Activated CD8-positive, alpha-beta T cell treated with anti-CD3 and anti-CD28 coated beads for 36 hours (primary cell): ENCODE measurements at places on chromosomes 5 and 9.
A peak's percentile ranks its signal among the peaks of the same experiment; 100 is the strongest.

- DNase-seq = peak; percentile 3
Observed at GRCh38 chr9:15837079-15837679, 284.3 kb downstream of the CCDC171 start.

- no peak for DNase-seq
Observed at GRCh38 chr5:10668697-10669096, 92.3 kb downstream of the DAP start.

DNA sequence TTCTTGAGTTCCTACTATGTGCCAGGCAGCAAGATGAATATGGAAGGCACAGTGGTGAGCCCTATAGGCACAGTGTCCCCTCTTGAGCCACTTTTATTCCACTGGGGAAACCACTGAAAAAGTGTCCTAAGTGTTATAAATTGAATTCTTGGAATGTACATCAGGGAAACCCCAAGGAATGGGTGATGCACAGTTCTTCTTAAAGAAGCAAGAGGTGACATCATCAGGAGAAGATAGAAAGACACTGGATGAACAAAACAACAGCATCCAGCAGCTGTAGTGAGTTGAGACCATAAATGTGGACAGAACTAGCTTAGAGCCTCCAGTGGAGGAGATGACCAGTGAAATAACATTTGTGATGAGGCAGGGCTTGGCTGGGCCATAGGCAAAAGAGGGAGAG, 199.2 kb upstream of the ANKRD55 start:
- no peak for DNase-seq

DNA sequence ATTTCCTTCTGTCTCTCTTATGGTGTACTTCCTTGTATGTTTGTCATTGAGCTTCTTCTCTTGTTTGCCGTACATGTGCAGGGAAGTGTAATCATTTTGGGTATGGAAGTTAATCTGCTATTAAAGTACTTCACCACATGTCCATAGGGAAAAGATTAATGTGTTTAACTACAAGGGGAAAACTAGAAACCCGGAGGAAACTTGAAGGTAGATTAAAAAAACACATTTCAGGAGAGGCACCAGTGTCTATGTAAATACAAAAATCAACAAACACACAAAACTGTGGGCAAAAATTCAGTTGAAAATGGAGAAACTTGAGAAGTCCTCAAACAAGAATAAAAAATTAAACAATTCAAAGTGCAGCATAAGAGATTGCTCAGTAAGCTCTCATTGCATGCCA, 166.4 kb downstream of the PBX3 start:
- DNase-seq = no peak

- DNase-seq = no peak
Observed at GRCh38 chr5:167295681-167296005, 995.8 kb upstream of the WWC1 start.

DNA sequence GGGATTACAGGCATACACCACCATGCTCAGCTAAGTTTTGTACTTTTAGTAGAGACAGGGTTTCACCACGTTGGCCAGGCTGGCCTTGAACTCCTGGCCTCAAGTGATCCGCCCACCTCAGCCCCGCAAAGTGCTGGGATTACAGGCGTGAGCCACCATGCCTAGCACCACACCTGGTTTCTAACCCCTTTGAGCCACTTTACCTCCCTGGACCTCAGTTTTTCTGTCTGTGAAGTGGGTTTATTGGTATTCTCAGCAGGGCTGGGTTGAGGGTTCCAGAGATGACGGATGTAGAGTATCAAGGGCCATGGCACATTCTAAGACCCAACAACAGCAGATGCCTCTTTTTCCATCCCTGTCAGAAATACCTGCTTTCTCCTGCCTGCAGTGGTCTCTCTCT, 38.6 kb downstream of the AMBP start:
- DNase-seq = no peak

DNA sequence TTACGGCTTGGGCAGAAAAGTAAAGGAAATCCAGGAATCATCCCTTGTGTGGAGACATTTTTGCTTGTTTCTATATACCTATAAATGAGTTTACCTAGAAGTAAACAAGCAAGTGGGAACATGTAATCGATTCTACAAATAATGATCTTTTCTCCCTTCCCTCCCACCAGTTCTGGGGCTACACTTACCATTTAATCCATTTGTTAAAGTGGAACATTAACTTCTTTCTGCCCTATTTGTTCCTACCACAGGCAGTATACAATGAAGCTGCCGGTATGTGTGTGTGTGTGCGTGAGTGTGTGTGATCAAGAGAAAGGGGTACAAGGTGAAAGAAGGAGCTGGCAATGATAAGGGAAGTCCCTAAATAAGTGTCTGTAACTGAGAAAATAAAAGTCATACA, 26.4 kb upstream of the ELL2 start:
- DNase-seq = no peak

- no peak for DNase-seq
Observed at GRCh38 chr5:103525361-103525760, 37.2 kb downstream of the NUDT12 start.

DNA sequence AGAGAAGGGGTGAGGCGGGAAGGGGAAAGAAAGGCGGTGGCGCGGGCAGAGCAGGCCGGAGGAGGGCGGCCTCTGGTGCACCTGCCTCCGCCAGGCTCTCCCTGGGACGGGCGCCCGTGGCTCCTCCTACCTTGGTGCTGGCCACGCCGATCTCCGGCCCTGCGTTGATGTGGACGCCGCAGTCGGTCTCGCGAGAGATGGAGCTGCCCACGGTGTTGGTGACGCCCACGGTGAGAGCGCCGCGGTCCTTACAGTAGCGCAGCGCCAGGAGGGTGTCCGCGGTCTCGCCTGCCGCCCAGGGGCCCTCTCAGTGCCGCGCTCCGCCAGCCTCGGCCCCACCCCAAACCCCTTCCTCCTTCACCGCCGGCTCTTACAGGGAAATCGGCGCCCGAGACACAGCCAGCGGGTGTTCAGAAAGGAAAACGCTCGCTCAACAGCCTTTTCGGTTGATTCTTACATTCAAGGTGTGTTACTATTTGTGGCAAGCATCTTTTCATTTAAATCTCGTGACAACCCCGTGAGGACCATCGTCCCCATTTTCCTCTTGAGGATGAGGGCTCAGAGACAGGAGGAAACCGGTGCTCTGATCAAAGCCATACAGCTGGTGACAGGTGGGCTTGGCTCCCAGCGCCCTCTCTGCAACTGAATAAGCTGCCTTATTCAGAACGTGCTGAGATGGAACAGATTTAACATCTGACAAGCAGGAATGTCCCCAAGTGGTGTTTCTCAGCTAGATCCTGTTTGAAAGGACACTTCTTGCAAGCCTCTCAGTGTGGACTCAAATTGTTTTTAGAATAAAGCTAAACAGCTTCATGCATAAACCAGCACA, 22.0 kb upstream of the MAPK9 start:
- peak; percentile 46 for DNase-seq

DNA sequence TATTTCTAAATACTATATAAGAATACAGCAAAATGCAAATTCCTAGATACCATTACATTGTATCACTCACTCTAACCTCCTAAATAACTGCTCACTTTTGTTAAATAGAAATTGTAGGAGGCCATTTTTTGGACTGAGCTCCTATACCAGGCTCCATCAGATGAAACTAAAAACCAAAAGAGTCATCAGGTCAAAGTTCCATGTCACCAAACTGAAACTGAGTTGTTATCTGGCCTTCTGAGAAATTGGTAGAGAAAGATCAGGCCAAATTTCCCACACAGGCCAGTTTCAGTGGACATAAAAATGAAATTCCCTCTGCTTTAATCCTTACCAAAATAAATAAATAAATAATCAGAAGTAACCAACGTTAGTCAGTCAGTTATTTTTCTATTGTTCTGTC, 13.8 kb upstream of the SNX2 start:
- DNase-seq = no peak

DNA sequence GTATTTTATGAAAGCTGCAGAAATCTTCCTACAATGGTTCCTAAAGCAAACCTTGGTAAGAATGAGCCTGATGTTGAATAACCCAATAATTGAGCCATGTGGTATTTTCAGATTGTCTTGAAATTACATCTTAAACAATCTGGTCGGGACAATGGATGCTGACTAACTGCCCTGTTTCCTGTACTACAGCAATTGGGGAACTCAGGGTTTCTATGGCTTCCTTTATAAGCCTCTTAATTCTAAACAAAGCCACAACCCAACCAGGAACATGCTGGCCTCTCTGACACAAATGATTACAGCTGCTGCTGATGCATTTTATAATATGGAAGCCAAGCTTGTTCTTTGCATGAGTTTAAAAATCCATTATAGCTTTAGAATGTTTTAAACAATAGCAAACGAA, 30.2 kb downstream of the PTPN3 start:
- peak; percentile 18 for DNase-seq

- no peak for DNase-seq
Observed at GRCh38 chr9:110968096-110968495, 70.2 kb downstream of the LPAR1 start.

- DNase-seq = peak; percentile 41
Observed at GRCh38 chr9:129835860-129836223, 584 bp downstream of the USP20 start.

GRCh38 chr9:134313470-134313869, 12.8 kb upstream of the RXRA start:
- no peak for DNase-seq

- DNase-seq = peak; percentile 35
Observed at GRCh38 chr5:112551419-112552032, 132.4 kb upstream of the EPB41L4A start.

DNA sequence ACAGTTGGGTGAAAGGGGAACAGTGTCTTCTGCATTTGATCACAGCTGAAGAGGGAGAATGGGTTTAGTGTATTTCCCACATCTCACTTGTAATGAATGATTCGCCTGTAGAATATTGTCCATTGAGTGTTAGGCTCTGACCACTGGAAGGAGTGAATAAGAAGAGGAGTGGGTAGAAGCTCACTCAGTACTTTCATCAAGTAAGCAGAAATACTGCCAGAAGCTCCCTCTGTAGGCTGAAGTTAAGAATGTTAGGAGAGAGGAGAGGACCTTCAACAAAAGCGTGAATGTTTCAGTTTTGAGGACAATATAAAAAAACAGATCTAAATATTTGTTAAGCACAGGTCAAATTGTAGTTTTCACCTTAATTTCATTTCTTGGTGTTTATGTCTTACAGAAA, 27.5 kb downstream of the FSD1L start:
- DNase-seq = no peak

GRCh38 chr9:98593354-98594253, 115.1 kb downstream of the GABBR2 start:
- no peak for DNase-seq

DNA sequence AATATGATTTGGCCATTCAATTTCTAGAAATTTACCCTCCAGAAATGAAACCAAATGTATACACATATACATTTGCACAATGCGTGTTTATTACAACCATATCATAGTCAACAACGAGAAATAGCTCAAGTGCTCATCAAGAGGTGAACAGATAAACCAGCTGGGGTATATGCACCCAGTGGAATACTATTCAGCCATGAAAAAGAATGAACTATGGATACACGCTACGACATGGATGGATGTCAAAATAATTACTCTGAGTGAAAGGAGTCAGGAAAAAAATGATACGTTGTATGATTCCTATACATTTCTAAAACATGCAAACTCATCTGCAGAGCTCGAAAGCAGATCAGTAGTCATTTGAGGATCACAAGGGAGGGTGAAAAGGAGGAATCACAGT, 441.5 kb upstream of the ADAMTS16 start:
- DNase-seq = no peak

DNA sequence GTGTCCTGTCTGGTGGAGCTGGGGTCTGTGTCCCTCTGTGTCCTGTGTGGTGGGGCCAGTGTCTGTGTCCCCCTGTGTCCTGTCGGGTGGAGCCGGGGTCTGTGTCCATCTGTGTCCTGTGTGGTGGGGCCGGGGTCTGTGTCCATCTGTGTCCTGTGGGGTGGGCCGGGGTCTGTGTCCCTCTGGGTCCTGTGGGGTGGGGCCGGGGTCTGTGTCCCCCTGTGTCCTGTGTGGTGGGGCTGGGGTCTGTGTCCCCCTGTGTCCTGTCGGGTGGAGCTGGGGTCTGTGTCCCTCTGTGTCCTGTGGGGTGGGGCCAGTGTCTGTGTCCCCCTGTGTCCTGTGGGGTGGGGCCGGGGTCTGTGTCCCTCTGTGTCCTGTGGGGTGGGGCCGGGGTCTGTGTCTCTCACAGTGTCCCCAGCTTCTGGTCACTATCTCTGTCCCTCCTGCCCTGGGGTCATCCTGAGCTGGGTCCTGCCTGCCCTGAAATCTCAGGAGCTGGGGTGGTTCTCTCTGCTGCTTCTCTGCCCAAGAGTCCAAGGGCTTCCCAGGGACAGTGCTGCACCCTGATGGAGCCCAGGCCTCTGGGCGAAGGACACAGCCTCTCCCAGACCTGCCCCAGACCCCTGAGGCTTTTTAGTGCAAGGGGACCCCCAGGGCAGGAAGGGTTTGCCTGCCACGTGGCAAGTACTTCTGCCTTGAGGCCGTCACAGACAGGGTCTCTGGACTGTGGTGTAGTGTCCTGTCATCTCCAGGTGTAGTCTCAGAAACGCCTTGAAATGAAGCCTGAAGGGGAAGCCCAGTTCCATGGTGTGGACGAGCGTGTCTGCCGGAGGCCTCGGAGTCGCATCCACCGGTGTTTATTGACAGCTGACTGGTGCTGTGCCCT, 131.3 kb downstream of the RXRA start:
- no peak for DNase-seq
